ENCODE measurements at places on chromosomes 3 and 15. TPM values are rescaled to one million over a fixed set of nuclear protein-coding genes. Genes with fewer than 3 reads are reported as not detected.

- DNase-seq = no peak
- no peaks in the 10 kb centered on the region for H3K4me1 ChIP-seq
- H3K36me3 ChIP-seq = no peaks in the 10 kb centered on the region
- no peak overlapping the region for H3K4me3 ChIP-seq
- H3K27ac ChIP-seq = no peak overlapping the region
Measured at GRCh38 chr3:132279030-132279429, 38.2 kb upstream of the ACP3 start.

GRCh38 chr15:49383266-49383665 lies 39.8 kb upstream of the FGF7 start:
- no peak overlapping the region for H3K4me3 ChIP-seq
- no peaks in the 10 kb centered on the region for H3K36me3 ChIP-seq
- no peak overlapping the region for H3K27ac ChIP-seq
- H3K4me1 ChIP-seq = no peaks in the 10 kb centered on the region
- H3K27me3 ChIP-seq = no peaks in the 10 kb centered on the region
- no peak for DNase-seq

DNA sequence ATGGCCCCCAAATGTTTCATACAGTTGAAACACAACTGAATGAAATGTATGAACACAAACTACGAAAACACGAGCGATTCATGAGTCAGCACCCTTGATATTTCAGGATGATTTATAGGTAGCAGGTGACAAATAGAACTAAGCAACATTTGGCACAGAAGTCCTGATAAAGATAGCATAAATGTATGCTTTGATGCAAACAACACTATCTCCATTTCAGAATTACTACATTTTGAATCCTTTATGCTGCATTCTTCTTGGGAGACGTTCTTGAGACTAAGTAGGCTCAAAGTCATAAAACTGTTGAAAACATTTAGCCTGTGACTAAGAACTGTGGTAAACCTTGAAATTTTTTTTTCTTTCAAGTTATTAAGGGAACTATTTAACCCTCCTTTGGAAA lies 200.3 kb upstream of the ICE2 start:
- no peaks in the 10 kb centered on the region for H3K27me3 ChIP-seq
- peak overlapping the region; percentile 5 for H3K27ac ChIP-seq
- peaks cover 16% of the 10 kb centered on the region for H3K4me1 ChIP-seq
- no peaks in the 10 kb centered on the region for H3K36me3 ChIP-seq
- peak overlapping the region; percentile 14 for H3K4me3 ChIP-seq
- DNase-seq = no peak

DNA sequence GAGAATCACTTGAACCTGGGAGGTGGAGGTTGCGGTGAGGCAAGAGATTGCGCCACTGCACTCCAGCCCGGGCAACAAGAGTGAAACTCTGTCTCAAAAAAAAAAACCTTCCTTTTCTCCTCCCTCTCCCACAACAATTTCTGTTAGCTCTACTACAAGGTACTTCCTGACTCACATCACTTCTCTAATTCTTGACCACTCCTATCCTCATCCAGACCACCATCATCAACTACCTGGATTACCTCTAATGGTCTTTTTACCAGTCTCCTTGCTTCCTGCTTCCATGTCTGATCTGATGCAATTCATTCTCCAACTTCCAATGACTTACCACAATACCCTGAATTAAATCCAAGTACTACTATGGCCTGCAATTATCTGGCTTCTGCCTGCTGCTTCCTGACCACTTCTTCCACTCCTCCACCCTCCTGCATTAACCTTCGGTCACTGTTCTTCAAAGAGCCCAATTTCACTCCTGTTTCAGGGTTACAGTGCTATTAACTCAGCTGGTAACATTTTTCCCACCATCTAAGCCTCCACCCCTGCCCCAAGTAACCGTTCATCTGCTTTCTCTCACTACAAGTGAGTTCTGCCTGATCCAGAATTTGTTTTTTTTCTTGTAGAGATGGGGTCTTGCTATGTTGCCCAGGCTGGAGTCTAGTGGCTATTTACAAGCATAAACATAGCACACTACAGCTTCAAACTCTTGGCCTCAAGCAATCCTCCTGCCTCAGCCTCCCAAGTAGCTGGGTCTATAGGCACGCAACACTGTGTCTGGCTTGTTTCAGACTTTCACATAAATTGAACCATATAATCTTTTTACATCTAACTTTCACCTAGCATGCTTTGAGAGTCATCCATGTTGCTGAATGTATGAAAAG lies 27.8 kb downstream of the DCAF1 start:
- no peak overlapping the region for H3K27ac ChIP-seq
- H3K4me1 ChIP-seq = no peaks in the 10 kb centered on the region
- no peak for DNase-seq
- H3K27me3 ChIP-seq = no peaks in the 10 kb centered on the region
- no peak overlapping the region for H3K4me3 ChIP-seq
- H3K36me3 ChIP-seq = no peaks in the 10 kb centered on the region

DNA sequence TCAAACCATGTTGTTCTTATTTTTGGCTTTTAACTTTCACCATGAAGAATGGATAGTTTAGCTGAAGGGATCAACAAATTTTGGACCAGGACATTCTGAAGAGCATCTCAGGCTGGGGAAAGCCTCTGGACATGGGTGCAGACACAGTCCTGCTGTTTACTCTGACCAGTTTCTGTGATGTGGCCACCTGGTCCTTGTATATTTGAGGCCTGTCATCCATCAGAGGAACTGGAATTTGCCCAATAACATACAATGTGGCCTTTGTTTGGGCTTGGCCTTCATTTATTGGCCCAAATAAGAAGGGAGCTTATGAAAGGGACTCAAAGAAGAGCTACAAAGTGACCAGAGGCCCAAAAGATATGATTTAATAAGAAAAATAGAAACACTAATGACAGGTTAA lies 127.9 kb downstream of the MYRIP start:
- no peak overlapping the region for H3K27ac ChIP-seq
- H3K4me1 ChIP-seq = peaks cover 4% of the 10 kb centered on the region
- H3K27me3 ChIP-seq = no peaks in the 10 kb centered on the region
- no peaks in the 10 kb centered on the region for H3K36me3 ChIP-seq
- DNase-seq = no peak

DNA sequence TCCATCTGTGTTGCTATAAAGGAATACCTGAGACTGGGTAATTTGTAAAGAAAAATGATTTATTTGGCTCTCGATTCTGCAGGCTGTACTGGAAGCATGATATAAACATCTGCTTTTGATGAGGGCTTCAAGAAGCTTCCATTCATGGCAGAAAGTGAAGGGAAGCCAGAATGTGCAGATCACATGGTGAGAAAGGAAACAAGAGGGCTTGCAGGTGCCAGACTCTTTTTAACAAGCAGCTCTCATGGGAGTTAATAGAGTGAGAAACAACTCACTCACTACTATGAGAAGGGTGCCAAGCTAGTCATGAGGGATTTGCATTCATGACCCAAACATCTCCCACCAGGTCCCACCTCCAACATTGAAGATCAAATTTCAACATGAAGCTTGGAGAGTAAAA lies 247.2 kb downstream of the ZIC4 start:
- no peak overlapping the region for H3K4me3 ChIP-seq
- no peaks in the 10 kb centered on the region for H3K4me1 ChIP-seq
- H3K27ac ChIP-seq = no peak overlapping the region
- no peaks in the 10 kb centered on the region for H3K36me3 ChIP-seq
- no peaks in the 10 kb centered on the region for H3K27me3 ChIP-seq

- H3K36me3 ChIP-seq = no peaks in the 10 kb centered on the region
- no peak for DNase-seq
- no peaks in the 10 kb centered on the region for H3K27me3 ChIP-seq
- H3K4me3 ChIP-seq = peak overlapping the region; percentile 26
- peaks cover 26% of the 10 kb centered on the region for H3K4me1 ChIP-seq
- peak overlapping the region; percentile 84 for H3K27ac ChIP-seq
Measured at GRCh38 chr15:40338921-40339620, 1.7 kb downstream of the CCDC9B start.

GRCh38 chr3:46228260-46229242 lies 13.7 kb upstream of the CCR3 start:
- no peaks in the 10 kb centered on the region for H3K4me1 ChIP-seq
- H3K27me3 ChIP-seq = no peaks in the 10 kb centered on the region
- no peaks in the 10 kb centered on the region for H3K36me3 ChIP-seq
- no peak overlapping the region for H3K27ac ChIP-seq

- peak overlapping the region; percentile 95 for H3K4me3 ChIP-seq
- no peak overlapping the region for H3K27ac ChIP-seq
- no peaks in the 10 kb centered on the region for H3K27me3 ChIP-seq
- no peaks in the 10 kb centered on the region for H3K36me3 ChIP-seq
Measured at GRCh38 chr3:69088063-69088462, 3.3 kb downstream of the ARL6IP5 start.

- no peak for DNase-seq
- H3K36me3 ChIP-seq = no peaks in the 10 kb centered on the region
- no peak overlapping the region for H3K27ac ChIP-seq
- no peaks in the 10 kb centered on the region for H3K4me1 ChIP-seq
- no peak overlapping the region for H3K4me3 ChIP-seq
Measured at GRCh38 chr3:175512700-175513099, 653.6 kb downstream of the NAALADL2 start.

DNA sequence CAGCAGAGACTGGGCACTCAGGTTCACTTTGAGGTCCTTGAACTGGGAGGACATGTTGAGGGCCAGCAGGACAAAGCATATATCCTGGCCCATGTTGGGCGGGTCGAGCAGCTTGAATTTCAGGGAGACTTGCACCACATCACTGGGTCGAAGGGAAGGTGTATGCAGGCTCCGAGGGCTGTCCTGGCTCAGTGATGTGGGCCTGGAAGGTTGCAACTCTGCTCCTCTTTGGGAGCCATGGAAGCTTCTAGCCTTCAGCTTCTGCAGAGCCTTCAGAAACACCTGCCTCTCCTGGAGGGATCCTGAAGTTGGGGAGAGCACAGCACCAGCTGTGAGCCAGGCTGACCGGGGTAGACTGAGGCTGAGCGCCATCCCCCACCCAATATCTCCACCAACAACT lies 14.7 kb upstream of the EPB42 start:
- DNase-seq = no peak
- no peak overlapping the region for H3K4me3 ChIP-seq
- no peaks in the 10 kb centered on the region for H3K4me1 ChIP-seq
- no peak overlapping the region for H3K27ac ChIP-seq

- no peaks in the 10 kb centered on the region for H3K4me1 ChIP-seq
- DNase-seq = no peak
- H3K27me3 ChIP-seq = no peaks in the 10 kb centered on the region
- no peak overlapping the region for H3K4me3 ChIP-seq
Measured at GRCh38 chr15:58260205-58260724, 122.1 kb downstream of the AQP9 start.

GRCh38 chr3:114081037-114081436 lies 24.5 kb downstream of the QTRT2 start:
- H3K4me3 ChIP-seq = no peak overlapping the region
- no peaks in the 10 kb centered on the region for H3K36me3 ChIP-seq
- no peaks in the 10 kb centered on the region for H3K4me1 ChIP-seq

GRCh38 chr15:74196175-74196574 lies 6.4 kb downstream of the STRA6 start:
- no peak overlapping the region for H3K4me3 ChIP-seq
- peak; percentile 39 for DNase-seq
- peaks cover 16% of the 10 kb centered on the region for H3K4me1 ChIP-seq
- no peak overlapping the region for H3K27ac ChIP-seq
- no peaks in the 10 kb centered on the region for H3K27me3 ChIP-seq

DNA sequence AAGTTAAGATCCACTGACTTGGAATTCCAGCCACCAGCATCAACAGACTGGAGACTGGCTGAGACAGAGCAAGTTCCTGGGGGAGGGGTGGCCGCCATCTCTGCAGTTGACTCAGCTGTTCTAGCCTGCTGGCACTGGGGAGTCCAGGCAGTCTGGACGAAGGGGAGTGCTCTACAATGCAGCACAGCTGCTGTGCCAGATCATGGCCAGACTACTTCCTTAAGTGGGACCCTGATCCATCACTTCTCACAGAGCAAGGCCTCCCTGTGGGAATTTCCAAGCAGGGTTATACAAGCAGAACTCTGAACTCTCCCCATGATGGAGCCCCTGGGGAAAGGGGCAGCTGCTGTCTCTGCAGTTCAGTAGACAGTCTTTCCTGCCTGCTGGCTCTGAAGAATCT lies 35.2 kb downstream of the PYGO1 start:
- no peaks in the 10 kb centered on the region for H3K36me3 ChIP-seq
- no peak for DNase-seq
- no peak overlapping the region for H3K4me3 ChIP-seq
- no peaks in the 10 kb centered on the region for H3K4me1 ChIP-seq

DNA sequence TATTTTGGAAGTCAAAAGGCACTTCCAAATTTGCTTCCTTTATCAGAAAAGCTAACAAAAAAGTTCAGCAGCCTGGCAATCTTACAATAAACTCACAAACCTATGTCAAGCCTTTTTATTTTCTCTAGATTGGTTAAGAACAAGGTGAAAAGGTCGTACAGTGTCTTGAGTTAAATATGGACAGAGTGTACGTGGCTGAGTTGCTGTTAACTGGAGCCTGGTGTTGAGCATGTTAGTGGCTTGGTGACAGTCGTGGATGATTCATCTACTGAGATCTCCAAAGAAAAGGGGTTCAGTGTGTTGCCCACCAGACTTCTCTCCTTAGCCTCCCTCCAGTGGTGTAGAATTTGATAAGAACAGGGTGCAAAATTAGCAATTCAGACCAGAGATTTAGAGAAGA lies 89.7 kb downstream of the SSR3 start:
- H3K27ac ChIP-seq = no peak overlapping the region
- no peak for DNase-seq
- no peaks in the 10 kb centered on the region for H3K27me3 ChIP-seq
- no peak overlapping the region for H3K4me3 ChIP-seq
- H3K4me1 ChIP-seq = no peaks in the 10 kb centered on the region
- H3K36me3 ChIP-seq = no peaks in the 10 kb centered on the region

DNA sequence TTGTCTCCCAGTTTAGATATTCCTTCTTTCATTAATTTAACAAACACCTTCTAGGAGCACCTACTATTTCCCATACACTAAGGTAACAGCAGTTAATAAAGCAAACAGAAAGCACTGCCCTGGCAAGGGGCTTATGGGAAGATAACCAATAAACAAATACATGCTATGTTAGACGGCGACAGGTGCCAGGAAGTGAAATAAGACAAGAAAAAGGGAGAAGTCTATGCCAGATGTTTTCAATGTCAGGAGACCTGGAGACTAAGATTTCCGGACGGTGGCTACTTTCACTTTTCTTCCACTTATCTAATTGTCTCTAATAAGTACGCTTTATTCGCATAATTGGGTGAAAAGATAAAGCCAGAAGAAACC lies 32.5 kb upstream of the ZNF445 start:
- H3K36me3 ChIP-seq = no peaks in the 10 kb centered on the region
- H3K27ac ChIP-seq = peak overlapping the region; percentile 85
- no peak for DNase-seq
- H3K4me1 ChIP-seq = peaks cover 2% of the 10 kb centered on the region
- H3K4me3 ChIP-seq = peak overlapping the region; percentile 85

The MYLK gene
- 50.2 TPM for total RNA-seq

The ACKR4 gene
- 0.28 TPM for total RNA-seq

The TTLL13 gene
- not detected for total RNA-seq

The ISY1 gene
- total RNA-seq = 13.1 TPM

The DPH6 gene
- total RNA-seq = 24.0 TPM

The POMGNT2 gene
- 36.0 TPM for total RNA-seq
